ENCODE measurements at places on chromosomes 16 and 17.

DNA sequence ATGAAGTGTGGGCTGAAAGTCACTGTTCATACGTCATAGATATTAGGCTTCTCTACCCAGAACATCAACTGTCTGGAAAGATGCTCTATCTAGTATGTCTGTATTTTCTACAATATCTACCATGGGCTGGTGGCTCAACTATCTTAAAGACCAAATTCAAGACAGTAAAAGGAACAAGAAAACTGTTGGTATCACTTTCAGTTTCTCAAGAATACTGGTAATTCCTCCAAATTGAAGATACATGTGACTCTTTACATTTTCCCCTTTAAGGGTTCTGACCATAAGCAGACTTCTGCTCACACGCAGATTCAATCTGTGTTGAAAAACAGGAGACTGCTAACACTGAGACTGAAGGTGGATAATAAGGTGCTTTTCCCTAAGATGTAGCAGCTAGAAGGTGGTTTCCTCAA, 24.2 kb downstream of the XPO6 start:
- DNase-seq: no peak

- DNase-seq: peak; percentile 57
These were observed 188.7 kb downstream of the HS3ST3A1 start for GRCh38 chr17:13413001-13413400.

DNA sequence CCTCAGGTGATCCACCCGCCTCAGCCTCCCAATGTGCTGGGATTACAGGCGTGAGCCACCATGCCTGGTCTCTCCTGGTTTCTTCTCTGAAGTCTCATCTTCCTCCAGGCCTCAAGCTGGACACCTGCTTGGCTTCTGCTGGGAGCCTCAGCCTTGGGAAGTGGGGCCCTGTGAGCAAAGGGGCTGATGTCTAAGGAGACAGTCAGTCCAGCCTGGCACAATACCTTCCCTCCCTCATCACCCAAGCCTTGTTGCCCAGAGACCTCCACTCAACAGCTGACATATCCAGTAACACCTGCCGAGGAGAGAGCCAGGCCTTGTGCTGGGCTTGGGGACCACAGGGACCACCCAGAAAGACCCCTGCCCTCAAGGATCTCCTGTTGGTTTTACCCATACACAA, 251.6 kb downstream of the GSG1L start:
- no peak for DNase-seq

DNA sequence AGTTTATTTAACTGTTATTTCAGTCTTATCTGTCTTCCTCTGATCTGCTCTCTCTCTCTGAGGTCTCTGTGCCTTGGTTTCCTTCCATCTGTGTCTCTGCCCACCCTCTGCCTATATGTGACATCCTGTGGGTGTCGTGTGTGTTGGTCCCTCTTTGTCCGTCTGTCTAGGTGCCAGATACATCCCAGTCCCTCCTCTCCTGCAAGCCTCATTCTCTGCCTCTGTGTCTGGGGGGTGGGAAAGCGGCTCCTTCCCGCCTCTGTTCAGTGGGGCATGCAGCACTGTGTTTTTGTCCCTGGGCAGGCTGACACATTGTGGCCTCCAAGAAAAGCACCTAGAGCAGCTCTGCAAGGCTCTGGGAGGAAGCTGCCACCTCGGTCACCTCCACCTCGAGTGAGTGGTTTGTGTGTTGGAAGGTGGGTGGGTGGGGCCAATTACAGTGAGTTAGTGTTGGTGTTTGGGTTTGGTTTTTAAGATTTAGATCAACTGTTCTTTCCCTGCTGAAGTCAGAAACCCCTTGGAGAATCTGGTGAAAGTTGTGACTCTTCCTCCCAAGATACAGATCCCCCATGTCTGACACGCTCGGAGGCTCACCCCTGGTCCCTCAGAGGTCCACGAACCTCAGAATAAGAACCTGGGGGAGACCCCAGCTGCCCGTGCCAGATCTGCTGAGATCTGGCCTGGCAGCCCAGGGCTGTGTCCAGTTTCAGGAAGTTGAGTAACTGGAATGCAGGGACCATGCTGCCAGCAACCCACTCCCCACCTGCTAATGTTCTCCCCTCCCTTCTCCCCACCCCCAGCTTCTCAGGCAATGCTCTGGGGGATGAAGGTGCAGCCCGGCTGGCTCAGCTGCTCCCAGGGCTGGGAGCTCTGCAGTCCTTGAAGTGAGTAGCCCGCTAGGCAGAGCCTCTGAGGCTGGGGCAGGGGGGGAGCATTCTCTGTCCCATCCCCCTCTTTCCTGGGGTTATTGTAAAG, 50.9 kb upstream of the CPNE2 start:
- no peak for DNase-seq

- no peak for DNase-seq
These were observed 151.2 kb upstream of the TBX2 start for GRCh38 chr17:61248399-61248798.

- no peak for DNase-seq
These were observed 18.8 kb downstream of the CLUH start for GRCh38 chr17:2692781-2693135.

Measured in trophoblast cell (in vitro differentiated cells and primary cell).